ENCODE measurements at places on chromosomes 4 and X. TPM values are rescaled to one million over a fixed set of nuclear protein-coding genes. Genes with fewer than 3 reads are reported as not detected.

Gene AFF2
- 15.4 TPM for total RNA-seq

DNA sequence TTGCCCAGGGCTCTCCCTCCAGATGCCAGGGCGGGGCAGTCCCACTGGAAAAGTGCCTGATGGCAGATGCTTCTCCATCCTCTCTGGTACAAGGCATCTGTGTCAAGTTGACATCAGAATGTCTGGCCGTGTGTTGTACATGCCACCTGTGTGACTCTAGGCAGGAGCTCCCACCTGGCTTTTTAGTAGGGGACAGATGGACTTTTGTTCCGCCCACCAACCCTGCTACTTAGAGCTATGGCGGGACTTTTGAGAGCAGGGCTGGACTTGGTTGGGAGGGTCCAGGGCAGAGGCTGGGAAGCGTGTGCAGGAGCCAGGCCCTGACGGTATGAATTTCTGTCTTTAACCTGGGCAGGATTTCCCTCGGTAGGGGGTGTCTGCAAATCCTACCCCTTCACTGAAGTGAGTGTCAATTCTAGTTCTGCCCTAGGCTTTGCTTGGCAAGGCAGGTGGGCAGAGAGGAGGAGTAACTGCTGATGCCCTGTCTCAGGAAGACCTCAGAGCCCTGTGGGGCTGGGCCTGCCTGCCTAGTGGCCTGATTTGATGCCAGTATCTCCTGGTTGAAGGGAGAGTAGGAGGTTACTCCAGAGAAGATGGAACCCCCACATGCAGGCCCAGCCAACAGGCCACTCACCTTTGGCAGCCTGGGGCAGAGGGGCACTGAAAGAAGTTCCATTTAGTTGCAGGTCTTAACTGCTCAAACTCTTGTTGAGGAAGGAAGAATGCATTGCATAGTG, 99.1 kb downstream of the PJA1 start:
- no peak overlapping the region for H3K27ac ChIP-seq
- no peak for DNase-seq
- H3K27me3 ChIP-seq = no peaks in the 10 kb centered on the region
- no peak overlapping the region for H3K4me3 ChIP-seq
- H3K36me3 ChIP-seq = no peaks in the 10 kb centered on the region

- no peaks in the 10 kb centered on the region for H3K27me3 ChIP-seq
- DNase-seq = no peak
- H3K36me3 ChIP-seq = peaks cover 3% of the 10 kb centered on the region
Observed at GRCh38 chr4:139535228-139535870, 20.7 kb downstream of the SETD7 start.

DNA sequence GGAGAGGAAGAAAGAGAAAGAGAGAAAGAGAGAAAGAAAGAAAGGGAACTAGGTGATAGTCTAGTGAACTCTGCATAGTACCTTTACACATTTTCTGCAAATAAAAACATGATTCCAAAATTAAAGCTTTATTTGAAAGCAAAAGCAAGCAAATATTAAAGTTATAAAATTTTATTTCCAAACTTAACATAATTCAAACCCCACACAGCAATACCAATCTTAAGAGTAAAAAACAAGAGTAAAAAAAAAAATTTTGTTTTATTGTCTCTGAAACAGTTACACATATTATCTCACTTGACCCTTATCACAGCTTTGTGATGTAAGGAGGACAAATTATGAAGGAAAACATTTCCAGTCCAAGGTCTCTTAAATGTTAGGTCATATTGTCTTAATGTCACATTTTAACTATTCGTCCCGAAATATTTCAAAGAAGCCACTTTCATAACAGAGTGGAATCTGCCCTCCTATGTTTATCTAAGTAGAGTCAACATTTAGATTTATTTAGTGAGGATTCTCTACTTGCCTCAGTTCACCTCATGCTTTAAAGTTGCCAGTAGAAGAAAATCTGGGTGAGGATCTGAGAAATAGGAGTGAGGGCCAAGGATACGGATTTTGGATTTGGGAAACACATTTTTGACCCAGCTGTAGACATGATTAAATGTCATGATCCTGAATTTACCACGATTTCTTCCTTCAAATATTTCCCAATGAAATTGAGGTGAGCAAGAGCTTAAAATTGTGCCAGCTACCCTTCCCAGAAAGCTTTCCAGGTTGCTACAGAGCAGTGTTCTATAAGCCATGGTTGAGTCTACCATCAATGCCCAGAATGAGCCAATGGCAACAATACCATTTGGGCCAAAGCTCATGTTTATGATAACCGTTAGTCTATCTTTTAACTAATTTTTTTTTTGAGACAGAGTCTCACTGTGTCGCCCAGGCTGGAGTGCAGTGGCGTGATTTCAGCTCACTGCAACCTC, 7.5 kb upstream of the FGA start:
- no peak for DNase-seq
- no peaks in the 10 kb centered on the region for H3K27me3 ChIP-seq
- H3K27ac ChIP-seq = no peak overlapping the region
- no peak overlapping the region for H3K4me3 ChIP-seq
- H3K4me1 ChIP-seq = peaks cover 7% of the 10 kb centered on the region
- no peaks in the 10 kb centered on the region for H3K36me3 ChIP-seq

DNA sequence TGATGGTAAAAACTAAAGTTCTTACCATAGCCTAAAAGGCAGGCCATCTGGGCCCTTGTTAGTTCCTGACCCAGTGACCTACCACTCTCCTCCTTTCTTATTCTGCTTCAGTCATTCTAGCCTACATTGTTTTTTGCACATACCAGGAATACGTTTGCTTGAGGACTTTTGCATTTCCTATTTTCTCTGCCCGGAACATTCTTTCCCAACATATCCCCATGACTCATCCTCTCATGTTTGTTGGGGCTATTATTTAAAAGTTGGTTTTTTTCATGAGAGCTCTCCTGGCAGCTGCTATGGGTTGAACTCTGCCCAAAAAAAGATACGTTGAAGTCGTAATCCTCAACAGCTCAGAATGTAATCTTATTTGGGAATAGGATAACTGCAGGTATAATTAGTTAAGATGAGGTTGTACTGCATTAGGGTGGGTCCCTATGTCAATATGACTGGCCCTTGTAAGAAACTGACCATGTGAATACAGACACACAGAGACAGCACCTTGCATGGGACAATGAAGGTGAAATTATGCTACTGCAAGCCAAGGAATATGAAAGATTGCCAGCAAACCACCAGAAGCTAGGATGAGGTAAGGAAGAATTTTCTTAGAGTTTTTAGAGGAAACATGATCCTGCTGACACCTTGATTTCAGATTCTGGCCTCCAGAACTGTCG, 138.3 kb upstream of the PDHA2 start:
- no peaks in the 10 kb centered on the region for H3K27me3 ChIP-seq
- H3K27ac ChIP-seq = no peak overlapping the region
- DNase-seq = no peak
- H3K4me1 ChIP-seq = no peaks in the 10 kb centered on the region
- no peak overlapping the region for H3K4me3 ChIP-seq

- H3K4me3 ChIP-seq = no peak overlapping the region
- H3K27ac ChIP-seq = no peak overlapping the region
- peaks cover 13% of the 10 kb centered on the region for H3K4me1 ChIP-seq
Observed at GRCh38 chr4:48970471-48970921, 15.6 kb upstream of the CWH43 start.

Gene PAGE2B
- total RNA-seq = not detected

Gene DCAF4L1
- total RNA-seq = 0.26 TPM

DNA sequence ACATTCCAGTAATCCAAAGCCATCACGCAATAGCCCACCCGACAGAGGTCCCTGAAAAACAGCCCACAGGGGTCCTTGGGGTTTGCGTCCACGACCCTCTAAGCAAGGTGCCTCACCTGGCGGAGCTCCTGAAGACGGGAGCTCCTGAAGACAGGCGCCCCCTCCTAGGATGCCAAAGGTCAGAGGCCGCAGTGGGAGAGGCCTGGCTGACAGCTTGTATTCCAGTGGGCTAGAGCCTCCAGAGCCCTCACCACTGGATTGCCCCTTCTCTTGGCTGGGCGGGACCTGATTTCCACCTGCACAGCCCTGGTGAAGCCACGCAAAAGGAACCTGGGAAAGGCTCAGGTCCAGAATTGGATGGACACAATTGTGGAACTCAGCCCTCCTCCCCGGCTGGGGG, 29.7 kb upstream of the WFS1 start:
- no peaks in the 10 kb centered on the region for H3K4me1 ChIP-seq
- no peaks in the 10 kb centered on the region for H3K36me3 ChIP-seq
- peaks cover 17% of the 10 kb centered on the region for H3K27me3 ChIP-seq
- DNase-seq = no peak
- H3K27ac ChIP-seq = no peak overlapping the region

Gene WDR17
- total RNA-seq = 8.7 TPM

Gene UGT8
- total RNA-seq = 6.3 TPM

- DNase-seq = no peak
- H3K27me3 ChIP-seq = no peaks in the 10 kb centered on the region
- peak overlapping the region; percentile 86 for H3K27ac ChIP-seq
- H3K4me1 ChIP-seq = no peaks in the 10 kb centered on the region
Observed at GRCh38 chr4:118905566-118905965, 16.9 kb downstream of the SYNPO2 start.

GRCh38 chr4:130632731-130633604, 1537.0 kb downstream of the C4orf33 start:
- H3K4me3 ChIP-seq = no peak overlapping the region
- no peak for DNase-seq
- no peak overlapping the region for H3K27ac ChIP-seq
- H3K27me3 ChIP-seq = no peaks in the 10 kb centered on the region
- no peaks in the 10 kb centered on the region for H3K4me1 ChIP-seq
- H3K36me3 ChIP-seq = no peaks in the 10 kb centered on the region

DNA sequence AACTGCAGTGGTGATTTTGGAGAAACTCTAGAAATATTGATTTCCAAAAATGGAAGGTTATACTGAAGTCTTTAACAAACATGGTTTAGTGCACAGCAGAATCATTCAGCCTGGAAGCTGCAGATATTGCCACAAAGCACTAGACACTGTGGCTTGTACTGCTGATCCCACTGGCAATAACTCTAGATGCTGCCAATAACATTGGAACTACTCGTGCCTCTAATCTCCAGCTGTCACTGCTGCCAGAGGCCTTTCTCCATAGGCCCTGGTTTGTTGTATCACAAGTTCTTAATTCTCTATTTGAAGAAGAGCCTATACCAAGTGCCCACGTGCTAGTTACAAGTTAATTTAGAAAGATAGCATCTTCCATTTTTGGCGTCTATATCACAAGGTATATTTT, 19.3 kb downstream of the DMP1 start:
- H3K4me1 ChIP-seq = no peaks in the 10 kb centered on the region
- H3K27me3 ChIP-seq = no peaks in the 10 kb centered on the region

- no peak overlapping the region for H3K4me3 ChIP-seq
- peaks cover 3% of the 10 kb centered on the region for H3K36me3 ChIP-seq
- DNase-seq = no peak
- H3K27ac ChIP-seq = no peak overlapping the region
- peaks cover 7% of the 10 kb centered on the region for H3K27me3 ChIP-seq
- no peaks in the 10 kb centered on the region for H3K4me1 ChIP-seq
Observed at GRCh38 chrX:136584545-136584944, 52.5 kb downstream of the VGLL1 start.

- H3K27me3 ChIP-seq = no peaks in the 10 kb centered on the region
- no peaks in the 10 kb centered on the region for H3K36me3 ChIP-seq
- no peak for DNase-seq
- no peaks in the 10 kb centered on the region for H3K4me1 ChIP-seq
- H3K27ac ChIP-seq = no peak overlapping the region
- H3K4me3 ChIP-seq = no peak overlapping the region
Observed at GRCh38 chrX:36388901-36389300, 469.4 kb downstream of the CFAP47 start.

DNA sequence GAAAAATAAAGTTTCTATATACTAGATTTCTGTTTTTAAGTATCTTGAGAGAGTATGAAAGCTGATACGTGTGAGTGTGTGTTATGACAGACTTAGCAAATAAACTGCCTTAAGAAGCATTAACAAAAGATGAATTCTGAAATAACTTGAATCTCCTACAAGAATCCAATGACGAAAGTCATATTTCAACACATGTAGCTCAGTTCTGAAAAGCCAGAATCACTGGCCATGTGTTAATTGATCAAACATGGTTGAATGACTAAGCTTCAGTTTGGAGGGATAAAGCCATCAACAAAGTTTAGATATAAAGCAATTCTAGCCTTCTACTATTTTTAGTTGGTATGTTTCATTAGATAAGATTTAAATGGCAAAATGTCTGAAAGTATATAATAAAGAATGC, 88.5 kb upstream of the ETNPPL start:
- DNase-seq = no peak
- no peak overlapping the region for H3K27ac ChIP-seq
- peaks cover 7% of the 10 kb centered on the region for H3K4me1 ChIP-seq
- H3K36me3 ChIP-seq = peaks cover 2% of the 10 kb centered on the region
- no peak overlapping the region for H3K4me3 ChIP-seq
- H3K27me3 ChIP-seq = no peaks in the 10 kb centered on the region

Data from neural crest cell (in vitro differentiated cells).